DMS79 treated with DMSO at 0.1 percent for 48 hours (cell line): ENCODE measurements at places on chromosomes 3 and 15.

GRCh38 chr3:114551770-114552526, 258.1 kb downstream of the TIGIT start:
- DNase-seq = no peak

DNA sequence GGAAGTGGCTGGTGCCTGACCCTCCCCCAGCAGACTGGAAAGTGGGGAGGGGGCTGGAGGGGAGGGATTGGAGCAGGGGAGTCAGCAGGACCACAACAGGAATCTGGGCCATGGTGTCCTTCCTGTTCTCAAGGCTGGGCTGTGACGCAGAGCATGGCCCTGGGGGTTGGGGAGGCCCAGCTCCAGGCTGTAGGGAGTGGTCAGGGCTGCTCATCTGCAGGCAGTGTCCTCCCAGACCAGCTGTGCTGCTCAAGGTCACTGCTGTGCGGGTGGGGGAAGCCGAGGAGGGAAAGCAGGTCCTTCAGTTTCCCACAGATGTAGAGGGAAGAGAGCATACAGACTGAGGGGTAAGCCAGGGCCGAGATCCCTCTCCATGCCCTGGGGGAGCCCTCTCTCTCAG, 40.7 kb downstream of the CYP11A1 start:
- no peak for DNase-seq

DNA sequence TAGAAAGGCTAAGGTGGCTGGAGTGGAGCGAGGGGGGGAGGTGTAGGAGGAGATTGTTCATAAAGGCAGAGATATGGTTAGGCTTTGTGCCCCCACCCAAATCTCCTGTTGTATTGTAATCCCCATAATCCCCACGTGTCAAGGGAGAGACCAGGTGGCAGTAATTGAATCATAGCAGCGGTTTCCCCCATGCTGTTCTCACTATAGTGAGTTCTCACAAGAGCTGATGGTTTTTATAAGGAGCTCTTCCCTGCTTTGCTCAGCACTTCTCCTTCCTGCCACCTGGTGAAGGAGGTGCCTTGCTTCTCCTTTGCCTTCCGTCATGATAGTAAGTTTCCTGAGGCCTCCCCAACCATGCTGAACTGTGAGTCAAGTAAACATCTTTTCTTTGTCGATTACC, 64.7 kb upstream of the CFAP161 start:
- no peak for DNase-seq

DNA sequence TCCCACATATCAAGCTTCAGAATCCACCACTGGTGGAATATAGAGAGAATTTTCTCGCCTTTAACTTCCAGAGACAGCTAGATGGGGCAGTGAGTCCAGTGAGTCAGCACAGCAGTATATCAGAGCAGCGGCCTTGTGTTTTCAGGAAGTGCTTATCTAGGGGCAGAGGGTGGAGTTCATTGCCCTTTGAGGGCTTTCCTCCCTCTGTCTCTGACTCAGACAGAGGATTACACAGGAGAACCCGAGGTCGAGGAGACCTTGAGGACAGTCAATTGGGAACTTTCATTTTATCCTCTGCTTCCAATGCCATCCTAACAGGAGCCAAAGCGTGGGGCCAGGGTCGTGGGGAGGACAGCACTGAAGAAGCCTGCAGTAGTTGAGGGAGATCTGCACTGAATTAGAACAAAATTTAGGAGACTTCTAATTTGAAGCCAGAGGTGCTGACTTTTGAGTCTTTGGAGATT, 109.6 kb upstream of the UMPS start:
- no peak for DNase-seq

GRCh38 chr3:111301238-111301798, 229.7 kb downstream of the NECTIN3 start:
- DNase-seq = no peak

DNA sequence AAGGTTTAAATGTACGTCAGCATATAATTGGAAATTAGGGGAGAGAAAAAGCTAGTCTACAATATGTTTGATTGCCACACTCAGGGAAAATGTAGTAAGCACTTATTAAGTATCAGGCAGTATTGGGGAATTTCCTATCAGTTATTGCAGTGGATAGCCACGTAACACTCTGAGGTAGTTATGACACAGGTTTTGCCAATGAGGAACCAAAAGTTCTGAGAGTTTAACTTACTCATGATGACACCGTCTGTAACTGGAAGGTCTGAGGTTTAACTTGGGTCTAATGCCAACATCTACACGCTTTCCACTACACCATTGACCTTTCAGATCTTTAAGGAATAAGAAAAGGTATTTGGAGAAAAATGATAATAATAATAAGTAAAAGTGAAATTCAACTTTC, 89.5 kb downstream of the ZMAT3 start:
- no peak for DNase-seq

DNA sequence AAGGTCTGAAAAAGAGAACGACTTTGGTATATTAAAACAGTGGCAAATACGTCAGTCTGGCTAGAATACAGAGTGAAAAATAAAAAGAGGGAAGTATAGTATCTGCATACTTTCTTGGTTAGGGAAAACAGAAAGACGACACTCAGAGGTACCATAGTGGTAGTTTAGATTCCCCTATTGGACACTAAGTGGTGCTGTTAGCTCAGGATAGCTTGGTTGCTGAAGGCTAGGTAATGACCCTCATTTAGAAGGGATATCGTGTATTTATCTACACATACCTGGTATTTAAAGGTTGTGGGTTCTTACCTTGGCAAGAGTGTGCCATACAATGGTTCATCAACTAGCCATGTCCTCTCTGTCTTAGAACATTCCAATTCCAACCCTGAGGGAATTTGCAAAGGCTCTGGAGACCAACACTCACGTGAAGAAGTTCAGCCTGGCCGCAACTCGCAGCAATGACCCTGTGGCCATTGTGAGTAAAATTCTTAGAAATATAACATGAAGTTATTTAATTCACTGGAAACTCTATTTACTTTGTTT, 31.0 kb downstream of the TMOD2 start:
- no peak for DNase-seq

DNA sequence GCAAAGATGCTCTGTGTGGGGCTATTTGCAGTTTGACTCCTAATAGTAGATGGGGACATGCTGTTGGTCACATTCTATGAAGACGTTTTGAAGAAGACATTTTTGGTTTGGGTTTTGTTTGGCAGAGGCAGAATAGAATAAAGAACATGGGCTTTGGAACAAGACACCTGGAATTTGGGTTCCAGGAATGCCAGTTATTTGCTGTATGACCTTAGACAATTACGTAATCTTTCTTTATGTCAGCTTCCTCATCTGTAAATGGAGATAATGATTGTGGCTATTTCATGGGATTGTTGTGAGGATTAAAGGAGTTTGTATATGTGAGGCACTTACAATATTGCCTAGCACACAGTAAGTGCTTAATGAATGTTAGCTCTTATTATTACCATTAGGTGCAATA, 91.6 kb downstream of the MESD start:
- DNase-seq = no peak

DNA sequence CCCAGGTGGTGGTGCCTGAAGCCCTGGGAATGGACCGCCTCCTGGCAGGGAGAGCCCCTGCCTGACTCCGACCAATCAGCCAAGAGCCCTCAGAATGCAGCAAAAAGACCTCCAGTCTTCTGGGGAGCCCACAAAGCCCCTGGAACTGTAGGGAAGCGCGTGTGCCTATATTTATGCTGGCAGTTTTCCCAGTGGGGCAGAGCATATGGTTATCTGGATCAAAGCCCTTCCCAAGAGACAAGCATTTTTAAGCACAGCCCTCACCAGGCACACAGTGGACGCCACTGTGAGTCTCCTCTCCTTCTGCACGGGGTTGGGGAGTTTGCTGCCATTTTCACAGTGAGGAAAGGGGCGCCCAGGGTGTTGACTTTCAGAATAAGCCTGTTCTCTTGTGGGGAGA, 80.9 kb upstream of the RPL32 start:
- no peak for DNase-seq

DNA sequence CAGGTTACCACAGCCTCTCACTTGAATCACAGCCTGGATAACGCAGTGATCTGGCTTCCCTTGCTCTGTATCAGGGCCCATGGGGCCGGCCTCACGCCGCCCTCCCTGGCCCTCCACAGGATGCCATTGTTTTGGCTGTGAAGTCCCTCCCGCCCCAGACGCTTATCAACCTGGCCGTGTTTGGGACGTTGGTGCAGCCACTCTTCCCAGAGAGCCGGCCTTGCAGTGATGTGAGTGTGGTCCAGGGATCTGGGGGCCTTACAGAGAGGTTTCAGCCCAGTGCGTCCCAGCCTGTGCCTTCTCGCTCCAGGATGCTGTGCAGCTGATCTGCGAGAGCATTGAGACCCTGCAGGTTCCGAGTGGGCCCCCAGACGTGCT, 6.6 kb downstream of the VWA5B2 start:
- DNase-seq = no peak

GRCh38 chr3:158103887-158104327, 2.3 kb downstream of the SHOX2 start:
- DNase-seq = no peak

DNA sequence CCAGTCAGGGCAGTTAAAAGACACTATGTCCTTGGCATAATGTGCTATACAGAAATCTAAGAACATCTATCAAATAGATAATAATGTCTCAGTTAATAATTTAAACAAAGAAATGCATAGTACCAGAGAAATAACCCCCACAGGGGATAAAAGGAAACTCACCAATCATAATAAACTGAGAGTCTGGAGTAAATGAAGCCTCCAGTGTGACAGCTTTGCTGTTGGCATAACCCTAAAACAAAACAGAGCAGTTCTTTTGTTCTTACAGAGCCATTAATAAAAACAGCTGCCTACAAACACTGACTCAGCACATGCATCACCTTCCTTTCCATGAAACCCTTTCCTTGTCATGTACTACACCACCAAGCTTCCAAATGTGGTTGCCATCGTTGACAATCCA, 13.5 kb downstream of the PPM1M start:
- DNase-seq = no peak

- DNase-seq = no peak
Observed at GRCh38 chr15:66323312-66323928, 30.1 kb downstream of the DIS3L start.

DNA sequence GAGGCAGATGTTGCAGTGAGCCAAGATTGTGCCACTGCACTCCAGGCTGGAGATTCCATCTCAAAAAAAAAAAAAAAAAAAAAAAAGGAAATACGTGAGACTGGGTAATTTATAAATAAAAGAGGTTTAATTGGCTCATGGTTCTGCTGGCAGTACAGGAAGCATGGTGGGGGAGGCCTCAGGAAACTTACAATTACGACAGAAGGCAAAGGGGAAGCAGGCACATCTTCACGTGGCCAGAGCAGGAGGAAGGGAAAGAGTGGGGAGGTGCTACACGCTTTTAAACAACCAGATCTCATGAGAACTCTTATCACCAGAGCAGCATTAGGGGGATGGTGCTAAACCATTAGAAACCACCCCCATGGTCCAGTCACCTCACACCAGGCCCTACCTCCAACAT, 138.2 kb upstream of the IL12A start:
- DNase-seq = no peak

- no peak for DNase-seq
Observed at GRCh38 chr15:82177291-82178010, 85.1 kb downstream of the EFL1 start.

- no peak for DNase-seq
Observed at GRCh38 chr15:97087006-97087741, 756.7 kb downstream of the NR2F2 start.

DNA sequence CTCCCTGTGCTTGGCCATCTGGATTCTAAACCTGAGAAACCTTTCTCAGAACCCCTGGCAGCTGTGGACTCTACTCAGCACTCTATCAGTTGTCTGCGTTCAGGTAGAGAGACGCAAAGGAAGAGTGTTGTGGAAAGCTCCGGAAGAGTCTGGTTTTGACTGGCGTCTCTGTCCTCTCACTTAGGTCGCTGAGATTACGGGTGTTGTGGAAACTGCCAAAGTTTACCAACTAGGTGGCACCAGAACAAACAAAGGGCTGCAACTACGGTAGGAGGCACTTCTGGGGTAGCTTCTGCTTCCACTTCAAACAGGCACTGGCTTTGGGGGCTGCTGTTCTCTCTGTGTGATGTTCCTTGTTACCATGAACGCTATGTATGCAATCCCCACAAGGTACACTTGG, 19.2 kb upstream of the ITPKA start:
- DNase-seq = no peak

- DNase-seq = no peak
Observed at GRCh38 chr3:29637068-29637467, 356.2 kb downstream of the RBMS3 start.

GRCh38 chr3:52518723-52519444, 14.8 kb downstream of the NT5DC2 start:
- DNase-seq = no peak

DNA sequence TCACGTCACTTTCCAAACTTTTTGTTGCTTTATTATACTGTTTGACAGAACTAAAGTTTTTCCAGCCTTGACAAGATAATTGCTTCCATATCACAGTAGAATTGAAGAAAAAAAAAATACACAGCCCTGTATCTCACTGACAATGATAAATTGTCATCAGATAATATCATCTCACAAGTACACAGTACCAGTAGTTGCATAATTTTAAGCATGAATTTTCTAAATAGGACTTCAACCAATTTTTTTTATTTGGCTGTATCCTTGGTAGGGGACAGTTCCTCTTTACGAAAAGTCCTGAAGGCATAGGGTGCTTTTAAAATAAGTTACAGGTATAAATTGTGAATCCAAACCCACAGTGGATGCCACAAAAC, 230.7 kb downstream of the ATP8B4 start:
- no peak for DNase-seq

GRCh38 chr15:25712192-25712960, 150.8 kb downstream of the ATP10A start:
- no peak for DNase-seq

DNA sequence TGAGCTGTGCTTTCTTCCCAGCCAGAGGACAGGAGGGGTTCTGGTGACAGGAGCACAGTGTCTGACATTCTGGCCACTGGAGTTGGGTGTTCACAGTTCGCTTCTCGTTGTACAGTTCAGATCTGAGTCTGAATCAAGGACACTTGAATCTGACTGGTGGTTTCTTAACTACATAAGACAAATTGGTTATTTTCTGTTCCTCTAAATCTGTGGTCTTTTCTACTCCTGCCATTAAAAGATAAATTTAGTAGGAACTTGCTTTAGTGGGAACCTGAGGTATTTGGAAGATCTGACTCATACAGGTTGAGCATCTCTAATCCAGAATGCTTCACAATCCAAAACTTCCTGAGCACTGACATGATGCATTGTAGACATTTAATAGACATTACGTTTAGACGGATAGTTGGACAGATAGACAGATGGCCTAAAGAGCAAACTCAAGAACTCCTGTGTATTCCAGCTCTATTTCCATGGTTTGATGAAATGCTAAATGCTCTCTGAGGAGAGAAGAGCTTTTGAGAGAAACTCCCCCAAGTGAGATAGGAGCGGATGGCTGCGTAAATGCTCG, 71.0 kb downstream of the CCK start:
- DNase-seq = no peak

DNA sequence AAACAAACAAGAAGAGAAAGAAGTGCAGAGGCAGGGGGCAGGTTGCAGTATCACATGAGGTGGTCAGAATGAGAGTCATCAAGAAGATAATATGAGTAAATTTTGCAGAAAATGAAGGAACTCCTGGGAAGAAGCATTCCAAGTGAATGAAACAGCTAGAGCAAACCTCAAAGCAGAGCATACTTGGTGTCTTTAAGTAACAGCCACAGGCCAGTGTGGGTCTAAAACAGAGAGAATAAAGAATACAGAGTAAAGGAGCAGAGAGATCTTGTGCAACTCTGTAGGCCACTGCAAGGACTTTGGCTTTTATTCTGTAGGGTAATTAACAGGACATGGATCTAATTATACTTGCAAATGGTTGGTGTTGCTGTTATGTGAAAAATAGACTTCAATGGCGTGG, 81.3 kb downstream of the STAC start:
- DNase-seq = no peak

GRCh38 chr3:38468765-38469164, 15.1 kb downstream of the ACVR2B start:
- DNase-seq = no peak
